ENCODE measurements at places on chromosomes 1 and 21. TPM values are rescaled to one million over a fixed set of nuclear protein-coding genes. Genes with fewer than 3 reads are reported as not detected.

The TSNAX gene
- total RNA-seq, result 38.3 TPM

The PCNT gene
- 13.9 TPM for total RNA-seq

The TNFRSF1B gene
- 23.7 TPM for total RNA-seq

The DNM3 gene
- total RNA-seq, result 1.5 TPM

The SIPA1L2 gene
- 24.1 TPM for total RNA-seq

The BCL2L15 gene
- total RNA-seq, result 0.09 TPM

The CYYR1 gene
- 6.9 TPM for total RNA-seq

The ZNF648 gene
- not detected for total RNA-seq

The MEX3A gene
- 4.8 TPM for total RNA-seq

The RNASEL gene
- total RNA-seq, result 0.33 TPM

The LSS gene
- 28.6 TPM for total RNA-seq

The PDPN gene
- 62.9 TPM for total RNA-seq

The HSPB7 gene
- total RNA-seq, result not detected

The HES2 gene
- 5.9 TPM for total RNA-seq

The TRIM67 gene
- total RNA-seq, result not detected

The GNG4 gene
- 0.43 TPM for total RNA-seq

The TTC34 gene
- 0.09 TPM for total RNA-seq

The JAM2 gene
- not detected for total RNA-seq

The PBX1 gene
- 1.5 TPM for total RNA-seq

The SLC35F3 gene
- total RNA-seq, result not detected

The MFSD2A gene
- total RNA-seq, result 0.33 TPM

The ADAMTSL4 gene
- 0.11 TPM for total RNA-seq

The KCNE2 gene
- not detected for total RNA-seq

The CLCA1 gene
- not detected for total RNA-seq

The HYI gene
- total RNA-seq, result 82.0 TPM

The RIPK4 gene
- total RNA-seq, result 0.26 TPM

The RSPH1 gene
- total RNA-seq, result not detected

The KIF21B gene
- 2.9 TPM for total RNA-seq

The PI4KB gene
- 30.1 TPM for total RNA-seq

The MYOM3 gene
- not detected for total RNA-seq

The LRRC3 gene
- 0.98 TPM for total RNA-seq

The OR6N1 gene
- total RNA-seq, result not detected

The CELA2B gene
- not detected for total RNA-seq

The GCSAML gene
- not detected for total RNA-seq

The SNX7 gene
- 34.1 TPM for total RNA-seq

The CFAP410 gene
- total RNA-seq, result 6.5 TPM

The VANGL2 gene
- total RNA-seq, result not detected

The AMIGO1 gene
- total RNA-seq, result 1.7 TPM

The LORICRIN gene
- total RNA-seq, result not detected

The CFAP74 gene
- total RNA-seq, result not detected

The HENMT1 gene
- total RNA-seq, result 2.6 TPM

The AADACL4 gene
- not detected for total RNA-seq
